Caudate nucleus (tissue), 63 donors: ENCODE measurements at places on chromosomes 12 and 14.

- DNase-seq, result no peak
These were observed 16.2 kb upstream of the STON2 start for GRCh38 chr14:81416194-81416952.

GRCh38 chr12:82855872-82856271 lies 169.2 kb downstream of the TMTC2 start:
- DNase-seq, result no peak

DNA sequence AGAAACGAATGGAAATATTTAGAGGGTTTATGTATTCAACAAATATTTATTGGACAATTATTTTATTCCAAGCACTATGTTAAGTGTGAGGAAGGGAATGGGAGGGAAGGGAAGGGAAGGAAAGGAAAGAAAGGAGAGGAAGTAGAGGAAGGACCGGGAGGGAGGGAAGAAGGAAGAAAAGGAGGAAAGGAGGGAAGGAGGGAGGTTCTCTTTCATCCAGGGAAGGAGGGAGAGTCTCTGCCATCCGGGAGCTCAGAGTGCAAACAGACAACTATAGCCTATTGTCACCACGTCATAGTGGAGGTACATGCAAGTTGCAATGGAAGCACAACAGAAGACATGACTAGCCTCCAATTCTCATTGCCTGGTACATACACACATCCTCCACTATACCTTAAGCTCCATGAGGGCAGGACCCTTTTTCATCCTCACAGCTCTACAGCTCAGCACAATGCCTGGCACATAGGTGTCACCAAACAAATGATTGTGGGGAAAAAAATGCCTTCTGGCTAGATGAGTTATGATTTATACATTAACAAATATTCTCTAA lies 48.1 kb downstream of the DAD1 start:
- DNase-seq, result no peak

GRCh38 chr14:101072945-101073597 lies 169.5 kb upstream of the RTL1 start:
- DNase-seq, result no peak

GRCh38 chr14:24941719-24942118 lies 108.2 kb downstream of the STXBP6 start:
- DNase-seq, result no peak

GRCh38 chr12:85296362-85296761 lies 16.3 kb downstream of the ALX1 start:
- DNase-seq, result no peak

DNA sequence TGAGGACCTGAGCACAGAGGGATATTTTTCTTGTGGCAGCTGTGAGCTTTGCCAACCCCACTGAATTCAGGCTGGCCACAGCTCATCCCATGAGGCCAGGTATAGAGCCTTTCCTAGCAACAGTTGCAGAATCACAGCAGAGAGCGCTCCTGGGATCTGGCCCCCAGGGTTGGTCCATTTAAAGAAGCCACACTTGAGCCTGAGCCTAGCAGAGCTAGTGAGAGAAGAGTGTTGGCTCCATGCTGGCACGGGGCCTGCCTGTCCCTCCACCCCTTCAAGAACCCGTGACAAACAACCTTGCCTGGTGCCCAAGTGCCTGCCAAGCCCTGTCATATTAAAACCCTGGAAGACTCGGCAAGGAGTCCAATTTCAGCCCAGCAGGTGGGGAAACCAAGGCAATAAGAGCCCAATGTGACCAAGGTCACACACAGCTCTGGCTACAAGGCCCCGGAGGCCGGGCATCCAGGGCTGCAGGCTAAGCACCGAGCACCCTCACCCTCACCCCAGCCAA lies 91.6 kb downstream of the LRRC74A start:
- peak; percentile 55 for DNase-seq

GRCh38 chr12:124833693-124834122 lies 30.0 kb downstream of the SCARB1 start:
- DNase-seq, result no peak

- DNase-seq, result no peak
These were observed 3.8 kb upstream of the SIVA1 start for GRCh38 chr14:104749111-104749649.

GRCh38 chr14:81211844-81212243 lies 8.9 kb downstream of the GTF2A1 start:
- DNase-seq, result peak; percentile 2

DNA sequence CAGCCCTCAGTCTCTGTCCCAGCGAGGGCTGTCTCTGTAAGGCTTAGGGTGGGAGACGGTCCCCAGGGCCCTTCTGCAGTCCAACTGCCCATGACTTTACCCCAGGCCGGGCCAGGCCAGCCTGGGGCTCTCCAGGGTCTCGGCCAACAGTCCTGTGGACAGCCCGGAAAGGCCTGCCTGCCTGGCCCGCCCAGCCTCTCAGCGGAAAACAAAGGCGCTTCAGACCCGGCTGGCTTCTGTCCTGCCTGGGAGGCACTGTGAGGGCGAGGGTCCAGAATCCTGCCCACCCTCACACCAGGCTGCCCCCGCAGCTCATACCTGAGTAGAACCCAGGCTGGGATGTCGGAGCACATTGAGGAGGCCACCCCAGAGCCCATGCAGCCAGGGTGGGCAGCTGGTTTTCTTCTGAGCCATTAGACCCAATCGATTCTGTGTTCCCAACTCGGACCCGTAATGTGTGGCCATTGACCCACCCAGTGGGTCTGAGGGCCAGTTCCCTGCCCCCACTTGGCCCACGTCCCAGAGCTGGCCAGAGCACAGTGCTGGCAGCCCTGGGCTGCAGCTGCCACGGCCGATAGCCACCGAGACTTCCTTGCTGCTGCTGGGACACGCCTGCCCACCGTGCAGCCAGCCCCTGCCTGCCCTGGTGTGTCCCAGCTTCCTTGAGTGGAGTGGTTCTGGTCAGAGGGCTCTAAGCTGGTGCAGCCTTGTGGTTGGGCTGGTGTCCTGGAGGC lies 1.6 kb downstream of the CRIP2 start:
- DNase-seq, result peak; percentile 64

- peak; percentile 19 for DNase-seq
These were observed 81.5 kb downstream of the BHLHE41 start for GRCh38 chr12:26043135-26044006.
